Urothelium cell line (cell line): ENCODE measurements at places on chromosomes 7 and 10.

- no peak for DNase-seq
These were observed 107.5 kb downstream of the TWIST1 start for GRCh38 chr7:19009936-19010280.

DNA sequence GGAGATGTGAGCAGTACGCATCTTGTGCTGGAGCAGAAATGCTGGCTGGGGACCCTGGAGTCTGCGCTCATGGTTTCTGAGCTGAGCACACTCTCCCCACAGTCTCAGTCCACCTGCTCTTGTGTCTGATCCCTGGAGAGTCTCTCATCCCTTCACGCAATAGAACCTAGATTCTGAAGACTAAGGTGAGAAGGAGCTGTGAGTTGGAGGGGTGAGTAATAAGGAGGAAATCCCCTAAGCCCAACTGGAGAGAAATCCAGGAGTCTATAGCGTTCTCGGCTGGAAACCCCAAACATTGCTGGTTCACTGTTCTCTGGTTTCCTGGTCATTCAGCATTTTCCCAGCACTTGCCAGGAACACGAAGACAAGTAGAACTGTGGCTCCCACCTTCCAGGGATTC lies 68.3 kb upstream of the SMNDC1 start:
- no peak for DNase-seq

DNA sequence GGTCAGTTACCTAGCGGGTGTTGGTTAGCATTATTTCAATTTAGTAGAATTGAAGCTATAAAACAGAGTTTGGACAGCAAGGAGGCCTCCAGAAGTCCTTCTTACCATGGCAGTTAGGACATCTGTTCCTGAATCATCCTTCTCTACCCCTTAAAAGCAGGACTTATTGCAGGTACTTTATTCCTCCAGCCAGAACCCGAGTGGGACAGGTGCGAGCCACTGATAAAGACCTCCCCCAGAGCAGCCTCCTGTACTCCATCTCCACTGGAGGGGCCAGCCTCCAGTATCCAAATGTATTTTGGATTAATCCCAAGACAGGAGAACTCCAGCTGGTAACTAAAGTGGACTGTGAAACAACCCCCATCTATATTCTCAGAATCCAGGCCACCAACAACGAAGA lies 54.6 kb downstream of the CDHR3 start:
- no peak for DNase-seq

GRCh38 chr7:93715234-93715633 lies 140.7 kb upstream of the CALCR start:
- DNase-seq, result no peak

DNA sequence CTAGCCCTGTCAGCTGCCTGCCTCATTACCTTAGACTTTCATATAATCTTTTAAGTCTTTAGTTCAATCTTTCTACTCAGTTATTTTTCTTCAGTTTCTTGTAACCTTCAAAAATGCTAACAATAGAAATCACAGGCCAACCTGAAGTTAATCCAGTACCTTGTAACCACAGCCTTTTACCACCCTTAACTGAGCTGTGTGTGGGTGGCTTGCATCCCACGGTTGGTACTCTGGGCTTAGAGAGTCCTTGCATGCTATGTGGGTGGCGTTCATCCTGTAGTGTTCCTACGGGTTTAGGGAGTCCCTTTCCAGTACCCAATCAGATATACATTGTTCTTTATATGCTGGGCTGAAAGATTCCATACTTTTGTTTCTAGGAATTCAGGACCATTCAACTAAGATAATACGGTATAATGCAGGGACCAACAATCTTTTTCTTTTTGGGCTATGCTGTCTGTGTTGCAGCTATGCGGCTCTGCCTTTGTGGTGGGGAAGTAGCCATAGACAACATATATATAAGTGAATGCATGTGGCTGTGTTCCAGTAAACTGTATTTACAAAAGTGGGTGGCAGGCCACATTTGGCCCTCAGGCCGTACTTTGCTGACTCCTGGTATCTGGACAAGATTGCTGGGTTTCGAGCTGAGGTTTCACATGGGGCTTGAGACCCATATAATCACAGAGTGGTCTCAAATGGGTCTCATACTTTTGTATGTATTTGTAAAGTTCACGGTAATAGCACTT lies 280.8 kb upstream of the LRGUK start:
- DNase-seq, result no peak

DNA sequence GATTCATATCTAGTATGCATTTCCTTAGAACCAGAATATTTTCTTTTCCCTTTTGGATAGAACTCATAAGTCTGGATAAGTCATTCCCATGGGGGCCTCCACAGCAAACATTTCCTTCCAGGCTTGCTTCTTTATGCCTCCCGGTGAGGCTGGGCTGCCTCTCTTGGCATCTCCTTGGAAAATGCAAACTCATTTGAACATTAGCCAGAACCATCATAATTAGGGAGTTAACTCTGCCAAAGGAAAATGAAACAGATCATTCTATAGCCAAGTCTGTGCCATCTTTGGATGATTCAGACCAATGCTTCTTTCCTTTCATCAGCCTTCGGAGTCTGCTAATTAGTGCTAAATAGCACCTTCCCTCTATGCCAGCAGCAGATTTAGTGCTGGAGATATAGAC lies 81.1 kb downstream of the PLPP4 start:
- DNase-seq, result no peak

DNA sequence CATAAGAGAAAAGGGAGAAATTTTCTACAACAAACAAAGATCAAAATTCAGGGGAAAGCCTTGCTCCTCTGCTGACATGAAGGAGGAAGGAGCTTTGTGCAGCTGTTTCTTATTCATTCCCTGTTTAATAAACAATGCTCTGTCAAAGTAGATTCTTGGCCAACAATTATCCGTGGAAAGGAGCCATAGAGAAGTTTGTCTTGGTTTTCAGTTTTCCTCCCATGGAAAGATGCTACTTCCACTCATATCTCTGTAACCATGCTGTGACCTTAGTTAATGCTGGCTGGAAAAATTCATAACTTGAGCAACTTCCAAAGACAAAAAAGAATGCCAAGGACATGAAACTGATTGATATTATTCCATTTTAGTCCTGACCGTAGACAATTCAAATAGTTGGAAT lies 8.1 kb downstream of the DDC start:
- no peak for DNase-seq

- peak; percentile 58 for DNase-seq
These were observed 166.6 kb downstream of the ARHGAP21 start for GRCh38 chr10:24556750-24557742.

DNA sequence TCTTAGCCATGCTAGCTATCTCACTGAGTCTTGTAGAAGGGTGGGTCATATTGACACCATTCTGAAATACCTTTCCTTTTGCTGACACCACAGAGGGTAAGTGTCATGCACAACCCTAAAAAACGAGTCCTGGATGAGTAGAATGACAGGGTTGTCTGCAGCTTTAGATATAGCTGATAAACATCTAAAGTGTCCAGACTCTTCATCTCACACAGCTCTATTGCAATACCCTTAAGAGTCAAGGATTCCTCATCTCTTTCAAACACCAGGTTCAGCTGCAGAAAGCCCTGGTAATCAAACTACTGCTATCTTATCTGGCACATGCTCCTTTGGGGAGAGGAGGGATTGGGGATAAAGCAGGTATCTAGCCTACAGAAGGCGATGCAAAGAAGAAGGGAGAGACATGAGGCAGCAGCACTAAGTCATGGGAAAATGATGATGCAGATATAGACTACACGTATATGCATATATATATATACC lies 127.0 kb downstream of the ANK3 start:
- DNase-seq, result no peak

- no peak for DNase-seq
These were observed 58.7 kb downstream of the INPP5F start for GRCh38 chr10:119784340-119785067.

GRCh38 chr10:86964847-86965190 lies 3.5 kb upstream of the ADIRF start:
- DNase-seq, result no peak

GRCh38 chr10:24894309-24894708 lies 58.1 kb downstream of the PRTFDC1 start:
- DNase-seq, result no peak

- no peak for DNase-seq
These were observed 163.6 kb downstream of the GNAI1 start for GRCh38 chr7:80298201-80298600.
